Activated CD8-positive, alpha-beta memory T cell treated with anti-CD3 and anti-CD28 coated beads for 48 hours (primary cell): ENCODE measurements at places on chromosomes 3 and 15.
A peak's percentile ranks its signal among the peaks of the same experiment; 100 is the strongest.

DNA sequence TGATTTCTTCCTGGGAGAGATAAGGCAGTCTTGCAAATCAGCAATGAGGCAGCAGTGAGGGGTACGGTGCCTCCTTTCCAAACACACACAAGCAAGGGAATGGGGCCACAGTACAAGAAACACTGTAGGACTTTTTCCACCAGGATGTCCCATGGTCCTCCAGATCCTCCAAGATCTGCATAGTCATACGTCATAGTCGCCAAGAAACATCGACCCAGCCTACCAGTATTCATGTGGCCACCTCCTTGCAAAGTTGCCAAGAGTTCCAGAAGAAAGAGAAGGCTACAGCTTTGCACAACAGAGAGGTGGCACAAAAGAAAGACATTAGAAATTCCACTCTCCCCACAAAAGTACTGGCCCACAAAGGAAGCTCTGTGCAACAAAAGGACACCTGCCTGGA, 257.9 kb downstream of the CTNNB1 start:
- DNase-seq = no peak

GRCh38 chr15:45650889-45651525, 16.2 kb downstream of the SQOR start:
- no peak for DNase-seq

- peak; percentile 30 for DNase-seq
Observed at GRCh38 chr3:52317208-52318000, 1.3 kb downstream of the DNAH1 start.

- DNase-seq = no peak
Observed at GRCh38 chr15:69706353-69707097, 253.9 kb downstream of the RPLP1 start.

DNA sequence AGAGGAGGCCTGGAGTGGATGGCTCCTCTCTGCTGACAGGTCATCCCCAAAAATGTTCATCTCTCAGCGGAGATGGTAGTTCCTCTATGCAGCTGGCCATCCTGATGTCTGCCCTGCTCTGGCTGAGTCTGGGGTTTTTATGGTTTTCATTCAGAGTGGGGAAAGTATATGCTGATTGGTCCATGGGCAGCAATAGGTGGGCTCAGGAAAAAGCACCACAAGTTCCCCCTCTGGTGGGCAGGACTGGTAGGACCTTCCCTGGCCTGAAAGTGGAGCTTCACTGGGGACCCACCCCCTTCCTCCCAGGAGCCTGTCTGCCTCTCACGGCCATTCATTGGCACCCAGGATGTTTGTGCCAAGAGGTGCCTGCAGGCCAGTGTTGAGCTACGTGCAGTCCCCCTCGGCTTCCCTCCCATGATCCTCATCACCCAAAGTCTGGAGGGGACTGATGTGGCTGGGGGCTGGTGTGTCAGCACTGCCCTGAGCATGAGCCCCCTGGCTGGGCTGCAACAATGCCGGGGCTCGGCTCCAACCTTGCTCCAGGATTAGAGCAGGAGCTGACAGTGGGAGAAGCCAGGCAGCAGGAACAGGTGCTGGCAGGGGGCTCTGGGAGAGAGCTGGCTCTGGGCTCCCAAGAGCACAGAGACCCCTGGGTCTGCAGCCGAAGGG, 13.1 kb upstream of the BLOC1S6 start:
- no peak for DNase-seq

- DNase-seq = no peak
Observed at GRCh38 chr3:164897342-164897741, 181.0 kb downstream of the SI start.

GRCh38 chr15:57183614-57184344, 192.5 kb upstream of the CGNL1 start:
- no peak for DNase-seq

GRCh38 chr3:185330238-185330637, 32.7 kb upstream of the MAP3K13 start:
- no peak for DNase-seq

- no peak for DNase-seq
Observed at GRCh38 chr3:102057781-102058421, 208.6 kb downstream of the NFKBIZ start.

GRCh38 chr15:80186066-80186465, 33.3 kb downstream of the FAH start:
- no peak for DNase-seq

- no peak for DNase-seq
Observed at GRCh38 chr3:42647821-42648459, 5.6 kb upstream of the ZBTB47 start.

GRCh38 chr3:153756816-153757215, 364.4 kb upstream of the ARHGEF26 start:
- no peak for DNase-seq

DNA sequence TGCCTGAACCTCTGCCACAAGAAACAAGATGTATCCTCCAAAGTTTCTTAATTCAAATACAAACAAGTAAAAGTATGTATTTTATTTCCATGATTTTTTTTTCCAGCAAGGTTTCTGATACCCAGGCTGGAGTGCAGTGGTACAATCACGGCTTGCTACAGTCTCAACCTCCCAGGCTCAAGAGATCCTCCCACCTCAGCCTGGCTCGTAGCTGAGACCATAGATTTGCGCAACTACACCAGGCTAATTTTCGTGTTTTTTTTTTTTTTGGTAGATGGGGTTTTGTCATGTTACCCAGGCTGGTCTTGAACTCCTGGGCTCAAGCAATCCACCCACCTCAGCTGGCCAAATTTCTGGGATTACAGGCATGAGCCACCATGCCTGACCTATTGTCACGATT, 12.2 kb upstream of the VEPH1 start:
- DNase-seq = no peak

GRCh38 chr3:167762296-167762695, 26.8 kb downstream of the SERPINI1 start:
- DNase-seq = no peak

DNA sequence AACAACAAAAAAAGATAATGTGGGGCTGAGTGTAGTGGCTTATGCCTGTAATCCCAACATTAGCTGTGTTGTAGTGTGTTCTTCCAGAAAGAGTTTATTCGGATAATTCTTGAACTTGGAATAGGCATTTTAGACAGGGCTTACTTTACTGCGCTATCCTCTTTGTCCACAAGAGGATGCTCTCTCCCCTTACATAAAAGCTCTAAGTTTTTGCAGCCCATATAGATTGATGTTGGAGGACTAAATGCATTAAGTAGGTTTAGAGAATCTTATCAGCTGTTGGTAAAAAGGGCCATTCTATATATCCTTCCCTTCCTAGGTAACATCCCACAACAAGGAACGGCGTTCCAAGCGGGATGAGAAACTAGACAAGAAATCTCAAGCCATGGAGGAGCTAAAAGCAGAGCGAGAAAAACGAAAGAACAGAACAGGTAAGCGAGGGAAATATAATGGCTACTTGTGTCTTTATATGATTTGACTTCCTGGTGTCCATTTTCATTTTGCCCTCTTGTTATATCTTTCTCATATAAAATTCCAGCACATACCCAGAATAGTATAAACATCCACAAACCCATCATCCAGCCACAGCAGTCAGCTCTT, 27.8 kb upstream of the ITPKA start:
- no peak for DNase-seq

- no peak for DNase-seq
Observed at GRCh38 chr3:37029516-37030163, 36.3 kb downstream of the MLH1 start.

GRCh38 chr15:56736881-56737707, 3.8 kb upstream of the ZNF280D start:
- DNase-seq = no peak

DNA sequence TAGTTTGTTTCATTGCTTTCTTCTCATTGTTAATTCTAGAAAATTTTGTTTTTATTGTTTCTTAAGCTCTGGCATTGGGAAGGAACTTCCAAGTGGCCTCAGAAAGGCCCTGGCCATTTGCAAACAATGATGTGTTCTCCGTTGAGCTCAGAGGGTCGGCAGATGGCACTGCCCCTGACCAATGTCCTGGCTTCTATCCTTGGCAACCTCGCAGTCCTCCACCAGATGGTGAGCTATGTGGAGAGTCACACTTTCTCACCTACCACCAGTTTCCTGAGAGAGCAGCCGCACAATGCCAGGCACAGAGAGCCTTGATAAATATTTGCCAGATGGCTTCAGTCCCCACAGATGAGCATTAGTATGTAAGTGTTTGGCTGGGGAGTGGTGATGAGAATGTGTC, 343.7 kb downstream of the EPHB1 start:
- DNase-seq = no peak

DNA sequence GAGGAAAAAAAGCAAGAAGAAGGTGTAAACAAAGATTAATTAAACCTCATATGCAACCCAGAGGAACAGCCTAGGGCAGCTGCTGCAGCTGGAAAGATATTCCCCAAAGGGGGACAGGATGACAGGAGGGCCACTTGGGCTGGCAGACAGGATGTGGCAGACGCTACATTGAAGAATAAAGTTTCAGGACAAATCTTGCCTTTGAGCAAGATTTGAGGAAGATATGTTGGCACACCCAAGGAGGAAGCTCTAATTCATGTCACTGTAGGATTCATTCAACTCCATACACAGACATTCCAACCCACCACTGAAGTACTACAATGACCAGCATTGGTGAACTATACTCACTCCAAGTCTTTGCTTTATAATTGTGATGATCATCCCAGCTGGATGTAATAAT, 504.0 kb downstream of the SHQ1 start:
- no peak for DNase-seq

- DNase-seq = no peak
Observed at GRCh38 chr3:1326546-1326945, 233.7 kb downstream of the CNTN6 start.

DNA sequence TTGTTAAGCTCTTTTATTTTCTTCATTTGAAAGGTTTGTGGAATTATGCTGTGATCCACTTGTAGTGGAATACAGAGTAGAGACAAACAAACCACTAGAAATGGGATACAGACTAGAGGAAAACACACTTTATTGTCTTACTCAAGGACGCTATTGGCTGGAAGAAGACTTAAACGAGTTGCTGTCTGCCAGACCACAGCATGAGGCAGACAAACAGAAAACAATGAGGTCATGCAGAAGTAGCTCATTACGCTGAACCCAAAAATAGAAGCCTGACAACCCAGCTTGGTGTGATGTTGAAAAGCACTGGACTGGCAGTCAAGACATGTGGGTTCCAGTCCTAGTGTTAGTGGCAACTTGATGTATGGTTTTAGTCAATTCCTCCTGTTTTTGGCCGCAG, 62.4 kb upstream of the P3H2 start:
- no peak for DNase-seq

DNA sequence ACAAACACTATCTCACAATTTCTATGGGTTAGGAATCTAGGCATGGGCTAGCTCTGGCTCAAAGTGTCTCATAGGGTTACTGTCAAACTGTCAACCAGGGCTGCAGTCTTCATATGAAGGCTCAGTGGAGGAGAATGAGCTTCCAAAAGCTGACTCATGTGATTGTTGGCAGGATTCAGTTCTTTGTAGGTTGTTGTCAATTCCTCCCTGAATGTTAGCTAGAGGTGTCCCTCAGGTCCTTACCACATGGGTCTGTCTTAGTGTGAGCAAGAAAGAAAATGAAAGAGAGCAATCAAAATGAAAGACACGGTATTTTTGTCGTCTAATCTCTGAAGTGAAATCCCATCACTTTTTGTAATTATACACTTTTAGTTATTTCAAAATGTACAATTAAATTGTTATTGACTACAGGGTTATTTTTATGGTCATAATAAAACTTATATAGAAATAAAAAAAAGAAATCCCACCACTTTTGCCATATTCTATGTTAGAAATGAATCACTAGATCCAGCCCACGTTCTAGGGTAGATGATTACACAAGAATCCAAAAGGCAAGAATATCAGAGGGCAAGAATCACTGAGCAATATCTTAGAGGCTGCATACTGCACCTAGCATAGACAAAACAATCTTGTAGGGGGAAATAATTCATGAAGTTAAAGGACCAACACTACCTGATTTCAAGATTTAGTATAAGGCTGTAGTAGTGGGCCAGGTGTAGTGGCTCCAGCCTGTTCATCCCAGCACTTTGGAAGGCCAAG, 8.4 kb downstream of the ACSBG1 start:
- no peak for DNase-seq

DNA sequence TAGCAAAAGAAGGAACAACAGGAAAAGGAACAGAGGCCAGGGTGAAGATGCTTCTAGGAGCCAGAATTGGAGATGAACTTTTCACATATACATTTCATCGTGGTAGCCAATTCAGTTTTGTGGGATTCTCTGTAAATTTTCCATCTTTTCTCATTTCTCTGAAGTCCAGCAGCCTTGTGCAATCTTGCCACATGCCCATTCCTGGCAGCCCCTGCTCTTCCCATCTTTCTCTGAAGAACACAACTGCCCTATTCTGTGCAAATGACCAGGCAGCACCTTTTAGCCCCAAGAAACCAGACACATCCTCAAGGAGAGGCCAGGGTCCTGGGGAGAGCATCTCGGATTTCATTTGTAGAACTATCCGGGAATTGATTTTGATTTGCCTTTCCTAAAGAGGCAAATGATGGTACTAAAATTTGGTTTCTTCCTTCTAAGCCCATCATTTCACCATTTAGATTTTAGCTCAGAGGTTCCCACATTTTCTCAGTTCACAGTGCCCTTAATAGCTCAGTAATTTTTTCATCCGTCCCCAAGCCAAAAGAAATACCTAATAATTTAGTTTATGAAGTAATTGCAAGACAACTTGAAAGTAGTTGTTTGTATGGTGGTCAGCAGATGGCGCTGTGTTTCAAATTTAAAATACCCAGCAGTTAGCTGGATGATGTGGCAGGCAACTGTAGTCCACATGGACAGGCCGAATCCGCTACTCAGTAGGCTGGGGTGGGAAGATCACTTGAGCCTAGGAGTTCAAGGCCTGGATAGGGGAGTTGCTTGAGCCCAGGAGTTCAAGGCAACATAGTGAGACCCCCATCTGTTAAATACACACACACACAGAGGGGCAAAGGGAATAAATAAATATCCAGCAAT, 61.3 kb upstream of the ACKR4 start:
- DNase-seq = no peak

- no peak for DNase-seq
Observed at GRCh38 chr15:50137893-50138292, 18.9 kb upstream of the ATP8B4 start.

GRCh38 chr3:69558912-69559311, 173.0 kb upstream of the FRMD4B start:
- no peak for DNase-seq

GRCh38 chr15:68106656-68107055, 52.5 kb downstream of the PIAS1 start:
- DNase-seq = no peak

DNA sequence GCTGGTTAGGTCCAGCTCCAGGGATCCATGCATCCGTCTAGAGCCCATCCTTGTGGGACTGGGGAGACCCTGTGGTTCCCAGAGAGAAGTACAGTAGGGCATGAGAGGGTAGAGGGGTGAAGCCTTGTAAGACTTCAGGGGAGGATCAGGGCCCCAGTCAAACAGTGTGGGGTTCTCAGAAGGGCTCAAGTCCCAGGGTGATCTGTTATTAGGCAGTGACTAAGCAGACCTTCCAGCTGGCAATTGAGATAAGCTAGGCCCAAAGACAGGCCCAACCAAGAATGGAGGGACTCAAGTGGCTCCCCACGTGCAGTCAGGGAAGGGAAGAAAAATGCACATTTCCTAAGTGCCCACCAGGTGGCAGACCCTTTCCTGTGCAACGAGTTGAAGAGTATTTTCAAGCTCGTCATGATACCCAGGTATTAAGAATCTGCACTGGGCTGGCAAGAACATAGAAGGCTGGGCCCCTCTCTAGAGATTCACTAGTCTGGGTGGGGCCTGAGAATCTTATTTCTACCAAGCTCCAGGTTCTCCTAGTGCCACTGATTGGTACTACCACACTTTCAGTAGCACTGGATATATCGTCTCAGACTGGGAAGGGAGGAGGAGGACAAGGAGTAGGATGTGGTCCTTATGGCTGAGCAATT, 240.8 kb downstream of the NR1D2 start:
- DNase-seq = no peak

GRCh38 chr15:35173444-35174118, 88.5 kb upstream of the NANOGP8 start:
- no peak for DNase-seq
